ENCODE measurements at places on chromosomes 5 and 9.

DNA sequence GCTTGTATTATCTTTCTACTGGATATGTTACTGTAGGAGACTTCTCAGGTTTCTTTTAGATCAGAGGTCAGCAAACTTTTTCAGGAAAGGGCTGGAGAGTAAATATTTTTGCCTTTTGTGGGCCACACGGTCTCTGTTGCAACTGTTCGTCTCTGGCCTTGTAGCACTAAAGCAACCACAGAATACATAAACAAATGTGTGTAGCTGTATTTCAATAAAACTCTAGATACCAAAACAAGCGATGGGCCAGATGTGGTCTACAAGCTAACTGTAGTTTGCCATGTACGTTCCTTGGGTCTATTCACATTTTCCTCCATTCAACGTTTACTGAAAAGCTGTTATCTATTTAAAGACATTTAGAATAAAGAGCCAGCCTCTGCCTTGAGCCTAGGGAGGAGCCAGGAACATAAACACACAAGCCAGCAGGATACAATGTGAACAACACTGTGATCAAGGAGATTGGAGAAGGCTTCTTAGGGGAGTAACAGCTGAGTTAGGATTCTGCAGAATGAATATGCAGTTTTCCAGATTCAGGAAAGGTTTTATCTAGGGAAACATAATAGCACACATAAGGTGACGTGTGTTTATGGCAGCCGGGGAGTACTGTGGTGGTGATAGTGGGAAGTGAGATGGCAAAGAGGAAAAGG is 33.0 kb upstream of the HOMER1 start:
- DNase-seq, result no peak

- DNase-seq, result no peak
Measured at GRCh38 chr9:84481636-84482218, 141.2 kb upstream of the SLC28A3 start.

GRCh38 chr5:107402434-107403227 is 268.1 kb downstream of the EFNA5 start:
- DNase-seq, result no peak

DNA sequence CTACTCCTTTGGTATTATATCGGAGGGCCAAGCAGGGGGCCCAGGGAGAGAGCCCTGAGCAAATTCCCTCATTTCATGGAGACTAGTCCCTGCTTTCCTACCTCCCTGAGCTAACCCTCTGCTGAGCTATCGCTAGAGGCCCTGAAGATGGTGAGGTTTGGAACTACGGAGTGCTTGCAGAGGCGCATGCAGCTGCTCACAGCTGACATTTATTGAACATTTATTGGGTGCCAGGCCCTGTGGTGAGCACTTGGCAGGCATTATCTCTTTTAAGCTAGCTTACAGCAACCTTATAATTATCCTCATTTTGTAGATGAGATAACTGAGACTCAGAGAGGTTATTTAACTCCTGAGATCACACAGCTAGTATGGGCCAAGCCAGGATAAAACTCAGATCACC is 9.8 kb downstream of the FAT2 start:
- DNase-seq, result no peak

DNA sequence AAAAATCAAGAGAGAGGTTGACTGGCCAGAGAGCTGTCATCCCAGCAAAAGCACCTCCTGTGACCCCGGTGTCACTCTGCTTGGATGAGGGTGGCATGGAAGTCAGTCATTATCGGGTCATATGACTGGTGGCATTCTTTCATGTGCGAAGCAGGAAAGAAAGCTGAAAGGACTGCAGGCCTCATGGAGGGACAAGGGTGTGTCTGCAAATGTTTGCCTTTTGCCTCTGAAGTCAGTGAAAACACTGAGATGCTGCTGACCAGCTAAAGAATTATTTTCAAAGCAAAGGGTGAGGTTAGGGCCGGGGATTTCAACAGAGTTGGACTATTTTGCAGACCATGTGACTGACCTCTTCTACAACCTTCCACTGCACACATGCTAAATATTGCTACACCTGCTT is 298.3 kb downstream of the CSNK1G3 start:
- no peak for DNase-seq

- DNase-seq, result no peak
Measured at GRCh38 chr9:13719446-13719845, 440.0 kb upstream of the MPDZ start.

GRCh38 chr9:107989544-107989943 is 500.0 kb upstream of the KLF4 start:
- no peak for DNase-seq

DNA sequence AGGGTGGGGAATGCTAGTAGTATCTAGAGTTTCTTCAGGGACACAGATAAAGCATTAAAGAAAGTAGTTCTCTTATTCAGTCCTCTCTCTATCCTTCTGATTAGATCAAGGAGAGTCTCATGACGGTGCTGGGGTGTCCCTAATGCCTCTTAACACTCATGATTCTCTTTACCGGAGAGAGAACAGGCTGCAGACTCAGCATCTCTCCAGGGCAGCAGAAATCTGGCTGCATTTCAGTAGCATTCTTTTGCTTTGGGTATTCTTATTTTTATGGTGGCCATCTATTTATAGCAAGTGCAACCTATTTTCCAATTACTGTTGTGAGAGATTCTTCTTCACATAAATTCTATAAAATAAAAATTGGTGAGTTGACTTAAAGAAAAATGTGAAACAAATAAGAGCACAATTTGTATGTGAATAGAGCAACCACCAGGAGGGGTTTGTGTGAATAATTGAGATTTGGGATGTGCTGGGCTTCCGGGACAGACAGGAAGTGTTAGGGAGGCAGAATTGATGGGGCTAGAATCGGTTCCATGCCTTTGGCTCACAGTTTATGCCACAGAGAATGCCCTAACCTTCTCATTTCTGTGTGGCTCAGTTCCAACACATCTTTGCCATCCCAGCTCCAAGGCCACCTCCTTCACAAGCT is 23.8 kb upstream of the BOD1 start:
- no peak for DNase-seq

DNA sequence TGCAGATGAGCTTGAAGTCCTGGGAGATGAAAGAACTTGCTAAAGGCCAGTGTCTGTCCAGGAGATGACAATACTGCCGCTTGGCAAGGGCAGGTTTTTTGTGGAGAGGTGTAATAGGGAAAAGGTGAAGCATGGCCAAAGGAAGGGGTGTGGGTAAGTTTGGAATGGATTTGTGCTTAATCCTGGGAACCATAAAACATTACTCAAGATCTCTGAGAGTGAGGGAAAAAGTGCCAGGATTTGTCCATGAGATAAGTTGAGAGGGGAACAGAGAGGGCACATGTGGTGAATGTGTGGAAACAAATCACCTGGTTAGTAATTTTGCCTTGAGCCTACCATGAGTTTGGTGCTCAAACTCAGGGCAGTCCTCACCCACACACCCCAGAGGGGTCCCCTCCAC is 108.8 kb upstream of the CD180 start:
- no peak for DNase-seq

DNA sequence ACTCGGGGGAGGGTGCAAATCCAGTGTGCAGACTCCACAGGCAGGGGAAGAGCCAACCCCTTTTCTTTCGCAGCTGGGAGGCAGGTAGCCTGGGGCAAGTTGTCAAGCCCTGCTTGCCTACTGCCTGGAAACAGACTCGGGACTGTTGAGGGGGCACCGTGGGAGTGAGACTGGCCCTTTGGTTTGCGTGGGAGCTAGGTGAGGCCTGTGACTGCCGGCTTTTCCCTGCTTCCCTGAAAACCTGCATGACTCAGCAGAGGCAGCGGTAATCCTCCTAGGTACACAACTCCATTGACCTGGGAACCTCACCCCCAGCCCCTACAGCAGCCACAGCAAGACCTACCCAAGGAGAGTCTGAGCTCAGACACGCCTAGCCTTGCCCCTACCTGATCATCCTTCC is 509.5 kb downstream of the DTWD2 start:
- no peak for DNase-seq

GRCh38 chr5:113128082-113128481 is 151.5 kb downstream of the DCP2 start:
- DNase-seq, result no peak

DNA sequence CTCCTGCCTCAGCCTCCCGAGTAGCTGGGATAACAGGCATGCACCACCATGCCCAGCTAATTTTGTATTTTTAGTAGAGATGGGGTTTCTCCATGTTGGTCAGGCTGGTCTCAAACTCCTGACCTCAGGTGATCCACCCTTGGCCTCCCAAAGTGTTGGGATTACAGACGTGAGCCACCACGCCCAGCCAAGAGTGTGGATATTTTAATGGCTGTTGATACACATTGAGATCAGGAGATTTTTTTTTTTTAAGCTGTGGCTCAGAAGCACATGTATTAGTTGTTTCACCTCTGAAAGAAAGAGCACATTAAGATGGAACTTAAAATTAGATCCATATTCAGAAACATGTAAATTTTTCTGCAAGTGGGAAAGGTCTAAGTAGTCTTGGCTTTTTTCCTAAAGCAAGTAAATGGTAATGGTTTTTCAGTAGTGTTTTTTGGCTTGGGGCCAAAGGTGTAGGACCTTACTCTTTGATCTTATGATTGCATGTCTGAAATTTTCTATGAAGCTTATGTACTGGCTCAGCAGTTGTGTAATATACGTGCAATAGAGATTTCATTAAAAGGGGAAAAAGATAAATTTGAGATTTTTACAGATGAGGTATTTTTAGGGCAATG is 9.9 kb downstream of the RBM27 start:
- no peak for DNase-seq

DNA sequence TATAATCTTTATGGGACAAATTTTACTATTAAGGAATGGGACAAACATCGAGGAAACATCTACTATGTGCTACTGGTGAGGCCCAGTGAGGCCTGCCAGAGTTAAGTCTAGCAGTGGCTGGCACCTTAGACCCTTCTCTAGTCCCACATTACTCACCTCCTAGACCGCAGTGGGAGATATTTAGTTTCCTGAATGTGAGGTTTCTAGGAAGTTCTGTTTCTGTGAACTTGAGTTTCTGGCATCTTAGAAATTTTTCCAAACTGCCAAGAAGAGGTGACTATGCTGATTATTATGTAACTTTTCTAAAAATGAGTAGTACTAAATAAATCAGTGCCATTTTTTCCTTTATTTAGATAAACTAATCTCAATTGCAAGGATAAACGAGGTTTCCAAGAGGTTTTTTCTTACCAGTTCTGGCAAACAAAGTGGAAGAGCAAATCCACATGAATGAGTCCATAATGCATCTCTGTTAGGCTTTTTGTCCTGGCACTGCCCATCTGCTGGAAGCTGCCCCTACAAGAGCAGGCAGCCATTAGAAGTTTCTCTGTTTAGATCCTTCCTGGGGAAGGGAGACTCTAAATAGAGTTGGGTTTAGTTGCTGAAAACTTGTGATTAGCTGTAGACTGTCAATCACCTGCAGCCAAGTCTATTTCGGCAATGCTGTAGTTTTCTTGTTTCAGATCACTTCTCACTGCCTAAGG is 348.7 kb downstream of the MAN2A1 start:
- no peak for DNase-seq

DNA sequence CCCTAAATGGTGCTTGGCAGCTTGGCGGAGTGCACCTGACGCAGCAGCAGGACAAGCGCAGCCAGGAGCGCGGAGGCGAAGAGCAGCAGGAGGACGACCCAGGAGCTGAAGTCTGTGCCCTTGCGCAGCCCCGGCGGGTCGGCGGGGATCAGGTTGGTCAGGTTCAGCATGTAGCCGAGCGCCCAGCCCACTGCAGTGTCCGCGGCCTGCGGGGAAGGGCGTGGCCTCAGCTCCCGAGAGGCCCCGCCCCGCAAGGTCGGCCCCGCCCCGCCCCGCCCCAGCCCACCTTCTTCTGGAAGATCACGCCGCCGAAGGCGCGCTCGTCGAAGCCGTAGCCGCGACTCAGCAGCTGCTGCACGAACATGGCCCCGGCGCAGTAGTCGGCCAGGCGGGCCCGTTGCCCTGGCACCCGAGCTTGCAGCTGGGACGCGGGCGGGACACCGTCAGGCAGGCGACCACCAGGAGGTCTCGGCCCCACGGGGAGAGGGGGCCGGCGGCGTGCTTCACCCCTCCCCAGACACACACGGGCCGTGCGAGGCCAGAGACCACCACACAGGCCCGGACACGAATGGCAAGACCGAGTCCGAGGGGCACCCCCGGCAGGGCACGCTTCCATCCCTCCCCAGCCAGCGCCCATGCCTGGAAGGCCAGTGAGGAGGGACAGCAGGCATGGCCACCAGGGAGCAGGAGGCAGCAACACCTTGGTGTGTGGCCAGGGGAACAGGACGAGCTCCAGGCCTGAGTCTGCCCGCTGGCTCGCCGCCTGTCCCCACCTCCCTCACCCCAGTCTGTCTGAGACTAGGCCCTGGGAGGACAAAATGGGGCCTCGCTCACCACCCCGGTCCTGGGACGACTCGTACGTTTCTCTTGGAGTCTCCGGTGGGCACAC is 2.9 kb upstream of the NPDC1 start:
- DNase-seq, result no peak

GRCh38 chr5:115583474-115583873 is 18.8 kb downstream of the TICAM2 start:
- no peak for DNase-seq

DNA sequence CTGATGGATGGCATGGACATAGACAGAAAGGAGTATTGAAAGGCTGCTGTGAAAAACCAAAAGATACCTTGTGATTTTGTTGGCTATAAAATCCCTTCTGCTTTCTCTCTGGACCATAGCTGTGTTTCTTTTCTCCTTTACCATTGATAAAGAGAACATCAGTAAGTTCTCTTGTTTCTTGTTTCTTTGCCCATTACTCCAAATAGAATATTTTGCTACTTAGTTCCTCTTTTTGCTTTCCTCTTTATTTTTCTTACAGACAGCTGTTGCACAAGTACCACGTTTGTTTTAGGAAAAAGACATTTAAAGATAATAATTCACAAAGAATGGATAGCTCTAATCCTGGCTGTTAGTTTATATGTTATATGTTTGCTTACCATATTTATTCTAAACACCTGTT is 1129.2 kb downstream of the DTWD2 start:
- no peak for DNase-seq

DNA sequence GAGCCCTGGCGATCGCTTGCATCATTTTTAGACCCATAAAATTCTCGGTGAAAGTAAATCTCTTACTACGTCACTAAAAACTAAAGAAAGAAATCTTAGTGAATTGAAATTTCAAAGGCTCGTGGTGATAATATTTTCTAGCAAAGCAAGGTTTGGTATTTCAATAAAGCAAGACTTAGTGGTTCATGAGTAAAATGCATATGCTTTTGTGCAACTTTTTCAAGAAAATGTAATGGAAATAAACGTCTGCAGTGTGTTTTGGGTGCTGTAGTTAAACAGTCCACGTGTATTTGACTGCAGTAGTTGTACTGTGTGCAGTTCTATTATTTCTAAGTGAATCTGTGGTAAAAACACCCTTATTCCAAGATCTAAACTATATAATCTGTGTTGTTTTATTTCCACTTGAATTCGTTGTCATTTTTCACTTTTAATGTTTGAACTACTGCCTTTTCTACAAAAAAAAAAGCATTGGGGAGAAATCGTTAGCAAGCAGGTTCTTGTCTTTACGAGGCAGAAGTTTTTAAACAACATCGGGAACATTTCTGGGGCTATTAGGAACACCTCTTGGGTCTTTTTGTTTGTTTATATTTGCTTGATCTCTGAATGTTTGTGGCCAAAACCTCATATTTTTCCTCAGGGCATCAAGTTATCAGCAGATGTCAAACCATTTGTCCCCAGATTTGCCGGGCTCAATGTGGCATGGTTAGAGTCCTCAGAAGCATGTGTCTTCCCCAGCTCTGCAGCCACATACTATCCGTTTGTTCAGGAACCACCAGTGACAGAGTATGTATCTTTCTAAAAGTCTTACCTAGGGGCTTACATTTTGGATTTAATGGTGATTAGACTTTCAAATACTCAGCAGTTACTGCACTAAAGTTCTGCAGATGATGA is 960 bp downstream of the SECISBP2 start:
- no peak for DNase-seq
